ENCODE measurements at places on chromosomes 5 and 9.

- DNase-seq, result no peak
These were observed 104.4 kb downstream of the CETN3 start for GRCh38 chr5:90305041-90305720.

GRCh38 chr5:180830253-180831138, 27.9 kb upstream of the MGAT1 start:
- peak; percentile 55 for DNase-seq

GRCh38 chr5:111277061-111277460, 52.9 kb downstream of the CAMK4 start:
- DNase-seq, result no peak

GRCh38 chr5:2017540-2018389, 135.0 kb upstream of the IRX4 start:
- no peak for DNase-seq

DNA sequence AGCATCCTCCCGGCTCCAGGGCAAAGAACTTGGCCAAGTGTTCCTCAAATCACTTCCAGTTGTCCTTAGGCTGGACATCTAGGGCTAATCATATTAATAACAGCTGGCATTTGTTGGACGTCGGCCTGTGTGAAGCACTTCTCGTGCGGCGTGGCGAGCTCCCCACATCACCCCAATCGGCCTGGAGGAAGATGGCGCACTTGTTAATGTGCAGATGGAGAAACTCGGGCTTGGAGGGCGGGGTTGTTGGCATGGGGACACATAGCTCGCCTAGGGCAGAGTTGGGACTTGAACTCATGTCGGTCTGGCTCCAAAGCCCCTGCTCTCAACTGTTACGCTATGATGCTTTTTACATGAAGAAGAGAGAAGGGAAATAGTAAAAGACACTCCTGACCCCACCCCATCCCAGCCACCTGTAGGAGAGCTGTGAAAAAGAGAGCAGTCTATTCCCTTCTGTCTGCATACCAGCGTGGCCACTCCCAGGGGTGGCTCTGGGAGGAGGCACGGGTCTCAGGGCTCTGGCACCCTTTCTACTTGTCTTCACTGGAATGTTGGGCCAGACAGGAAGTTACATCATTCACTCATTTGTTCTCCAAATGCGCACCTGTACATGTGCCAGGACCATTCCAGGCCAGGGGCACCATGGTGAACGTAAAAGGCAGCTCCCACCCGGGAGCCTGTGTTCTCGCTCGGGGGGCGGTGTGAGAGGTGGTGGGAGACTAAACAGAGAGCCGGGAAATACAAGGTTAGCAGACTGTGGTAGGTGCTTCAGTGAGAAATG, 12.8 kb upstream of the NUP214 start:
- no peak for DNase-seq

DNA sequence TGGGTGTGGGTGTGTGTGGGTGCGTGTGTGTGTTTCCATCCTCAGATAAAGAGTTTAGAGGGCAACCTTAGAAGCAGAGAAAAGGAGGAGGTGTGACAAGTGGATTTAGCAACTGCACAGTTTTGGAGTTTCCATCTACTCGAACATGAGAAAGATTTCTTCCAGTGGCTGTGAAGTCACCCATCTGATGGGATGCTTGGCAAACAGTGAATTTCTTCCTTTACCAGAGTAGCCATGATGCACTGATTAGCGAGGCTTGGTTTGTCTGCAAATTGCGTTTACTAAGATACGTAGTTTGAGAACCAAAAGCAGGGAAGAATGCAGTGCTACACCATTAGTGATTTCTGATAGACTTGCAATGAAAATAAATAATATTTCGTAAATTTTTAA, 791 bp upstream of the STARD4 start:
- DNase-seq, result no peak

- DNase-seq, result no peak
These were observed 495.2 kb downstream of the TLE4 start for GRCh38 chr9:80066931-80067330.

All from activated T-cell treated with anti-CD3 and anti-CD28 coated beads for 4 hours (primary cell).